ENCODE measurements at places on chromosomes 16 and 17.

DNA sequence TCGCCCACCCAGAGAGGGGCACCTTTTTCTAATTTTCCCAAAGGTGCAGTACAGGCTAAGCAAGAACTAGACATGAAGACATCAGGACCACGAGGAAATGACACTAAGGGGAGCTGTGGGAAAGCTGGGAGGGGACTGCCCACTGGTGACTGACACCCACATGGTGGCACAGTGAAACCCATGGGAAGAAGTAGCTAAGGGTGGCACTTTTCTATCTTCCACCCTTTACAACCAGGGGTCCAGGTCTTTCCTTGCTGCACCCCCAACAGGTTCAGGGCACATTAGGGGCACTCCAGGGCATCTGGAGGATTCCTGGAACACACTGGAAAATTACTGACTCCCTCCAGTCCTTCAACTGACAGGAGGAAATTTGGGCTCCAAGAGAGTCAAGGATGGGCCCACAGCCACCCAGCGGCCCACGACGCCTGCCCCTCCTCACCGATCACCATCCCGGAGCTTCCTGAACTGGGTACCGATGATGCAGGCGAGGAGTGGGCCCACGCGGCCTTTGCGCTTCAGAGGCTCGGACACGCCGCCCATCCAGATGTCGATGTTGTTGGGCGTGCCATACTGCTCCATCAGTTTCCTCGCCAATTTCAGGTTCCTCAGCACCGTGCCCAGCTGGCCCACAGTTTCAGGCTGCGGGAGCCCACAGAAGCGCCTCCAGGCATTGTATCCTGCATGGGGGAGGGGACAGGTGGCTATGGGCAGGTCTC is 9.4 kb downstream of the MPO start:
- DNase-seq = no peak

- DNase-seq = no peak
These were observed 186.5 kb upstream of the CCL2 start for GRCh38 chr17:34068571-34068970.

- DNase-seq = peak; percentile 1
These were observed 381.6 kb upstream of the ASIC2 start for GRCh38 chr17:33674685-33675084.

DNA sequence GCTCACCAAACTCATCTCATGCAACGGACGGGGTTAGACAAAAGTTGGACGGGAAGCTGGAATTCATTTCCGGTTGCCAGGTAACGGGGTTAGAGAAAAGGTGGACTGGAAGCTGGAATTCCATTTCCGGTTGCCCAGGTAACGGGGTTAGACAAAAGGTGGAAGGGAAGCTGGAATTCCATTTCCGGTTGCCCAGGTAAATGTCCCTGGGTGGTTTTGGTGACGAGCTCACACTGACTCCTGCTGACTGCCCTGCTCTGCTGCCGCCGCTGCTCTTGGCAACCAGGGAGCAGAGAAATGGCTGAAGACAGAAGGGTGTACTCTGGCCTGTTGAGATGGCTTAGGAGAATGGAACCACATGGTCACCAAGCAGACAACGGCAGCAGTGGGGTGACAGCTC is 170.3 kb upstream of the RPH3AL start:
- DNase-seq = peak; percentile 63

DNA sequence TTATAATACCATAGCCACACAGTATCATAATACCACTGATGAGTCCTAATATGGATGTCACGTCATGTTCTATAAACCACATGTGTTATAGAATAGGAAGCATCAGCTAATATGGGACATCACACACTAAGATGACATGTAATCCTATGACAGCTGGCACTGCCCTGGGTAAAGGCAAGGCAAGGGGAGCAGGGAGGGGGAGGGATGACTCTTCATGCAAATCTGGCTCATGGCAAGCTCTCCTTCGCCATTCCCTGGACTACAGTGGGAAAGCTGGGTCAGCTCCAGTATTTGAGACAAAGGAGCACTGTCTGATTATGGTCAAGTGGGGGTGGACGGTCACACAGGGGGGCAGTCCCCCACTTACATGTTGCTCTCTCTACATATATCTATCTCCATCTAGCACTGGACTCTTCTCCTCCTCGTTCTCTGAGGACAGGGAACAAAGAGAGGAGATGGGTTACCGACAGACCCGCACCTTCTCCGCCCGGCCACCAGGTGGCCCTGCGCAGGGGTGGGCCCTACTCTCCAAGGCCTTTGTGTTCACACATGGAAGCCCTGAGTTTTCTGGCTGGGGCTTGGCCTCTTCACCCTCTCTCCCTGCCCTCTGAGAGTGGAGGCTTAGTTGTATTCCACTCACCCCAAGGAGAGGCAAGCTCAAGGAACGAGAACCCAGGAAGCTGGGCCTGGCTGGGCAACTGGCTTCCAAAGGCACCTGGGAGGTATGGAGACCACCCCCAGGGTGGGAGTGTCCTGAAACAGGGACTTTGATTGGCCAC is 23.4 kb upstream of the MPO start:
- DNase-seq = peak; percentile 27
